Naive B cell (primary cell): ENCODE measurements at places on chromosomes 2 and 18.

DNA sequence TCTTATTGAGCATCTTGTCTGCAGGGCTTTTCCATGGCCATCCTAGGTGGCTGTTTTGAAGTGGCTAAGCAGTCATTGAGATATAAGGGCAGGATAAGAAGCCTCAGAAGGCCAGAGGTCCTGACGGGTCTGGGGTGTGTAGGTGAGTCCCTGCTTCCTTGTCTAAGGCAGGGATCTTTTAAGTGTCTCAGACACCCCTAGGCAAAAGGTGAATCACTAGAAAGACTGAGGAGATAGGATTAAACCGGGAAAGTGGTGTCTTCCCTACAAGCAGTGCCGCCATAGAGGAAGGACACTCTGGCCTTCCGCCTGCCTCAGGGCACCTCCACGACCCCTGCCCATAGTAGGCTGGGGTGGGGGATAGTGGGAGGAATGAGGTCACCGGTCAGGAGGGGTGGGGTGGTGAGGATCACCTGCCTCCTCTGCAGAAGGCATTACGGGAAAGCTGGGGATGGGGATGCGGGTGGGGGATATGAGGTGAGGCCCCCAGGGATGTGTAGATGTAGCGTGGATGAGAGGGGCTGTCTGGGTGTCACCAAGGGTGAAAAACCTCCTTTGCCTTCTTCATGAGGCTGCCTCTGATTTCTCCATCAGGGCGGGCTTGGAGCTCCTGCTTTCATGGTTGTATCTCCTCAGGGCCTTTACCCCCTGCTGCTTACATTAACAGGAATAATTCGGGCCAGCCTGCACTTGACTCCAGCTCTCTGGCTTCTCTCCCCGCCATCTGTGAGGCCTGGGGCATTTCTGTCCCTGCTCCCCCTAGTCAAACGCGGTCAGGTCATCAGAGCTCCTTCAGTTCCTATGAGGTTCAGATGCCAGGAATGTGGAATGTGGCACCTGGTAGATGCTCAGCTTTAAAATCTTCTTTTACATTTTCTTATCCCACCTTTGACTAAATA, 244.0 kb downstream of the DYSF start:
- no peak for DNase-seq

GRCh38 chr2:135581282-135581681, 50.0 kb downstream of the R3HDM1 start:
- no peak for DNase-seq

DNA sequence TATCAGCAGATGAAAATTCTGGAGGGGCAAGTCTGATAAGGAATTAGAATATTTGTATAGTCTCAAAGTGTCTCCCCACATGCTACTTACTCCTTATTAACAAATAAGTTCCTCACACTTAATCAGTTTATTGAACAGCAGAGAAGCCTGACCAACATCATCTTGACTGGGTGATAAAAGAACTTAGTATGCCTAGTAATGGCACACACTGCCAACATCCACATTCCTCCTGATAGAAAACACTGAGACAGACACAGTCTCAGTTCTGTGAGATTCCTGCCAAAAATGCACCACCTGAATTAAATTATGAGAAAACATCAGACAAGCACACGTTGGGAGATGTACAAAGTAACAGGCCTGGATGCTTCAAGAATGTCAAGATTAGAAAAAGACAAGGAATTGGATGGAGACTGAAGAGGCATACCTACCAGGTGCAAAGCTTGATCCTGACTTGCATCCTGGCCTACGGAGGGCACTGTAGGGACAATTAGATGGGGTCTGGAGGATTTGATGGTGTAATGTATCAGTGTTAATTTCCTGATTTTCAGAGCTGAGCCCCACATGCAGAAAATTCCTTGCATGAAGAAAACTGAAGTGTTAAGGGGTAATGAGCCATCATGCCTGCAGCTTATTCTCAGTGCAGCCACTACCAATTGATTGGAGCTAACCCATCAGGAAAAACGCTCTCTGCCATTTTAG, 200.4 kb upstream of the SH3BP4 start:
- no peak for DNase-seq

- peak; percentile 85 for DNase-seq
Observed at GRCh38 chr2:226906163-226906693, 70.4 kb downstream of the RHBDD1 start.

DNA sequence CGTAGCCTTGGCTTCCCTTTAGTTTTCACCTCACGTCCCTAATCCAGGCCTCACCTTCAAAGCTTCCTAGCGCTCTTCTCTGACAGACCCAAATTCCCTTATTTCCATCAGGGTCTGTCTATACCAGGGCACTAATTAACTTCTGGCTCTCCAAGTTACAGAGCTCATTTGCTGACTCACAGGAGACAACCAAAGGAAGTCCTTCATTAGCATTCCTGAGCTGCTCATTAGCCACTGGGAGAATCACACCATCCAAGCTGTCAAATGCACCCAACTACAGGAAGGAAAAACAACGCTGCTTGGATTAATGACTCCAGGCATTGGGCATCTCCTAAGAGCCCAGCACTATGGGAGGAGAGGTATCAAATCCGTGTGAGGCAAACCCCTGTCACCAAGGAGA, 109.8 kb upstream of the ALK start:
- DNase-seq, result no peak

- DNase-seq, result no peak
Observed at GRCh38 chr2:160977376-160977775, 182.9 kb upstream of the TANK start.

- no peak for DNase-seq
Observed at GRCh38 chr2:221753401-221753800, 181.3 kb upstream of the EPHA4 start.

GRCh38 chr2:173298536-173299097, 56.1 kb upstream of the CDCA7 start:
- no peak for DNase-seq

- DNase-seq, result no peak
Observed at GRCh38 chr2:79292239-79292957, 132.8 kb upstream of the REG3A start.

DNA sequence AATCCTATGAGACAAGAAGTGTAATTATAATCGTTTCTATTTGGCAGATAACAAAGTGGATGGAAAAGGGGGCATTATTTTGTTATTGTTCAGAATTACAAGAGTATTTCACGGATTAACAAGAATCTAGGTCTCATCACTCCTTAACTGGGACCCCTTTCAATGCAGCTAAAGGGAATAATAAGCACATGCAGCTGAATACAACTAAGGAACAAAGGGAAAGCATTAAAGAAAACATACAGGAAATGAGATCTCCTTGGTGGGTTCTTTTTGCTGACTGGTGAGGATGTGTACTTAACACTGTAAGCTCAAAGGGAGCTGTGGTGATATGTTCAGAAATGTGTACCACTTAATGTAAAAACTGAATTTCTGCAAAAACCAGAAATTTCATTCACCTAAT, 140.5 kb upstream of the WDSUB1 start:
- DNase-seq, result no peak

- DNase-seq, result no peak
Observed at GRCh38 chr18:11336241-11336640, 186.9 kb upstream of the PIEZO2 start.

DNA sequence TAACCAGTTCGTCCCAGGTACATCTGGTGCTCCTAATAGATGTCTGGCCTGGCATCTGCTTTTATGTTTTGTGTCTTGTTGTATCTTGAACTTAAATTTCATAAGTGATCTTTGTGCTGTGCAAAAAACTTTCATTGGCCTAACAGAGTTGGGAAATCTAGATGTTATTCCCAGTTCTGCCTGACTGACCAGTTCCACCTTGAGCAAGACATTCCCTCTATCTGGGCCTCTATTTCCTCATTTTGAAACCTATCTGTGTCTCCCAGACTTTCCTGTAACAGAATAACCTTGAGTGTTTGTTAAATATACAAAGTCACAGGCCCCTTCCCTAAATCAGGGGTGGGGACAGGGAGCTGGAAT, 90.5 kb upstream of the MSH2 start:
- no peak for DNase-seq

GRCh38 chr2:101770726-101771125, 73.2 kb downstream of the MAP4K4 start:
- DNase-seq, result no peak

- no peak for DNase-seq
Observed at GRCh38 chr2:101267671-101268656, 15.3 kb downstream of the CNOT11 start.

DNA sequence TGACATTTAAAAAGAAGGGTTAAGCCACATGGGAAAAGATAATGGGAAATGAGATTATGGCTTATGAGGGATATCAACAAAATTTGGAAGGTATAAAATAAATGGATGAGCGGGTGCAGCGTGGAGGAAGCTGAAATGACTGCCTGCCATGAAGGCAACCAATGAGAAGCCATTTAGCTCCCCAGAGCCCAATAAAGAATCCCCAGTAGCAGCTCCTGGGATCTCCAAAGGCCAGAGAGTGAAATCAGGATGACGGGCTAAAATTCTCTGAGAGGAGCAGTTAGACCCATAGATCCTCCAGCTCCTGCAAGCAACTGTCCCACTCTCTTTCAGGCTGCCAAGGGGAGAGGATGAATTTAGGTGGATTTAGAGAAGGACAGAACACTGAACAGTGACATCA, 12.9 kb upstream of the MAPRE3 start:
- DNase-seq, result no peak

- DNase-seq, result no peak
Observed at GRCh38 chr2:15943378-15944280, 3.3 kb downstream of the MYCN start.

GRCh38 chr2:19120941-19121750, 237.3 kb downstream of the OSR1 start:
- DNase-seq, result no peak

DNA sequence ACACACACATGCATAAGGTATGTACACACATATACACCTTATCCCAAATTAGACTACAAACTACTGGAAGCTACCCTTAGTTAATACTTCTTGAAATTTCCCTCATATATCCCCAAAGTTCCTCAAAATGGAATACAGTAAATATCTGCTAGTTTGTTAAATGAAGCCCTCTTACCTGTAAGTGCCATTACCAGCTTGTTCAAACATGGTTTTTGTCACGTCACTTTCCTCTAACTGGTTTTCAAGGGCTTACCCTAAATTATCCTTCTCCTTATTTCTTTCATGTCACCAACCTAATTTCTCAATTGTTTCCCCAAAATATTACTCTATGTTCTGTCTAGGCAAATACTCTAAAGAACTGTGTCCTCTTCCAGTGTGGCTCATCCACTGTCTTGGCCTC, 24.4 kb upstream of the KIDINS220 start:
- no peak for DNase-seq

GRCh38 chr2:183543731-183544130, 419.5 kb downstream of the NUP35 start:
- no peak for DNase-seq

GRCh38 chr18:44356566-44357157, 324.0 kb upstream of the SETBP1 start:
- no peak for DNase-seq

DNA sequence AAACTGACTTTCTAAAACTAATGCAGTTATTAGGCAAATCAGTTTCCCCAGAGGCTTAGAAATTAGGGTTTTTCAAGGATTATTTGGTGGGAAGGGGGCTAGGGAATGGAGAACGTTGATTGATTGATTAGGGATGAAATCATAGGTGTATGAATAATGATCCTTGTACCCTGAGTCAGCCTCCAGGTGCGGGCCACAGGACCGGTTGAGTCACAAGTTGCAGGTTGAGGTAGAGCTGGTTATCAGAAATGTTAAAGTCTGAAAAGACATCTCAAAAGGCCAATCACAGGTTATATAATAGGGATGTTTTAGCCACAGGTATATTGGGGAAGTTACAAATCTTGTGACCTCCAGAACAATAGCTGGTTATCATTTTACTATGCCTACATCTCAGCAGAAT, 341.8 kb upstream of the GULP1 start:
- no peak for DNase-seq

GRCh38 chr2:182667315-182667695, 48.8 kb upstream of the DNAJC10 start:
- no peak for DNase-seq

- DNase-seq, result no peak
Observed at GRCh38 chr2:104163611-104164130, 690.2 kb upstream of the POU3F3 start.

- DNase-seq, result no peak
Observed at GRCh38 chr2:144548088-144548487, 28.2 kb upstream of the ZEB2 start.

DNA sequence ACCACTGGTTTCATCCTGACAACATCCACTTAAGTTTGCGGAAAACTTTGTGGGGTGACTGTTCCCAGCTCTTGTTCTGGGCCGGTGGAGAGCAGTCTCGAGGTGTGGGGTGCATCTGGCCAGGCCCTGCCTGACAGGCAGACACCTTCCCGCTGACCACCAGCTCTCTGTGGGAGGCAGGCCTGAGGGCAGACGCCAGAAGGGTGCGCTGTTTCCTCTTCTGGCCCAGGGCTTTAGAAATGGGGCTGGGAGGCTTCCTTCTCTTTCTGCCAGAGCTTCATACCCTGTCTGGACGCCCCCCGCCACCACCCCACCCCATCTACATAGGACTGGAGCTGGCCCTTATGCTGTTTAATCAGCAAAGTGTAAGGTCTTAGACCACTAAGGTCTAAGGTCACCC, 263.8 kb downstream of the LOXHD1 start:
- no peak for DNase-seq

- no peak for DNase-seq
Observed at GRCh38 chr2:215417400-215417951, 18.4 kb downstream of the FN1 start.

DNA sequence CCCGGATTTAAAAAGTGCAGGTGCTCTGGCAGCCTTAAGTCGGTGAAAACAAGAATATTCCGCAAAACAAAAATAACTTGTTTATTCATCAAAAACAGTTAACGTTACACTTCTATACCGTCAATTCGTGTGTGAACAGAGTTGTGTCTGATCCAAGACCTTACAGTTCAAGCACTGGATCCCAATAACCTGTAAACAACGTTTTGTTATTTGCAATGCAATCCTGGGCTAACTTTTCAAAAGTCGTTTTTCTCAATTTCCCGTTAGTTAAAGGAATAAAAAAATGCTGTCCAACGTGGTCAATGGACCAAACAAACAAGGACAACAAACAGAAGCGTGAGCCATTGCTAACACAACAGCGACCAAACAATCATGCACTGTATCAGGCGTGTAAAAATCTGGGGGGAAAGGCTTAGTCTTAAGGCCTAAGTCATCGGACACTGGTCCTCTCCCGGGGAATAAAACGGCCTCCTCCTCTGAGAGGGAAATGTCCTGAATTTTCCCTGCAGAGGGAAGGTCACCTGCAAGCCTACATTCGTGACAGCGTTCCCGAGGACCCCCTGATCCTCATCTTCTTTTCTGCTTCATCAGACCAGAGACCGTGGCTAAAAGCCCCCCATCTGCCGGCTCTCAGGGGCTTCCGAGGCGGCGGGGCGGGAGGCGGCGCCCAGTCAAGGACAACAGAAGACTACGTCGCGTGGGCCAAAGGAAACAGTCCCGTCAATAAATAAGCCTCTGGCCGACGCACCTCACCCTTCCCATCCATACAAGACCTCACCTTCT, 490 bp downstream of the NDUFS1 start:
- no peak for DNase-seq

GRCh38 chr2:156797832-156798231, 361.7 kb downstream of the GPD2 start:
- no peak for DNase-seq

GRCh38 chr18:8742387-8743361, 37.3 kb downstream of the MTCL1 start:
- peak; percentile 43 for DNase-seq

- no peak for DNase-seq
Observed at GRCh38 chr2:171541202-171541887, 19.1 kb downstream of the CYBRD1 start.

- no peak for DNase-seq
Observed at GRCh38 chr2:162972383-162972782, 133.8 kb upstream of the KCNH7 start.

GRCh38 chr18:519019-519879, 18.7 kb upstream of the COLEC12 start:
- no peak for DNase-seq
